ENCODE measurements at places on chromosomes 13 and 19.

DNA sequence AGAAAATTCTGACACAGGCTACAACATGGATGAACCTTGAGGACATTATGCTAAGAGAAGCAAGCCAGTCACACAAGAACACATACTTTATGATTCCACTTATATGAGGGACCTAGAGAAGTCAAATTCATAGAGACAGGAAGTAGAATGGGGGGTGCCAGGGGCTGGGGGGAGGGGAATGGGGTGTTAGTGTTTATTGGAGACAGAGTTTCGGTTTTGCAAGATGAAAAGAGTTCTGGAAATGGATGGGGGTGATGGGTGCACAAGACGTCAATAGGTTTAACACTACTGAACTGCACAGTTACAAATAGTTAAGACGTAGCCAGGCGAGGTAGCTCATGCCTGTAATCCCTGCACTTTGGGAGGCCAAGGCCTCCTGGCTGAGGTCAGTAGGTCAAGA, 3.5 kb upstream of the ZNF787 start:
- DNase-seq = no peak

DNA sequence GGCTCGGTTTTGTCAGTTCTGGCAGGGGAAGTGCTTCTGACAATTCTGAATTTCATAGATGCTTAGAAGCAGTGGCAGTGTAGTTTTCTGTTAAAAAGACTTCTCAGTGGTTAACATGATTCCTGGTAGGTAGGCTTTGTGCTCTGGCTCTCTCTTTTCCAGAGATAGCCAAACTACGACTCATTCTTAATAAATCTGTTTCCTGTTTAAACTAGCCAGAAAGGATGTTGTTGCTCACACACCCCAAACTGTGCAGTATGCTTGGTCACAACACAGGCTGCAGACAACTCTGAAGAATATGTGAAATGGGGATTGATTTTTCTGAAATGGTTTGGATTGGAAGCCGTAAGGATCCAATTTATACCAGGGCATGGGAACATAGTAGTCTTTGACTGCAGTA, 711.5 kb downstream of the PCDH17 start:
- no peak for DNase-seq

DNA sequence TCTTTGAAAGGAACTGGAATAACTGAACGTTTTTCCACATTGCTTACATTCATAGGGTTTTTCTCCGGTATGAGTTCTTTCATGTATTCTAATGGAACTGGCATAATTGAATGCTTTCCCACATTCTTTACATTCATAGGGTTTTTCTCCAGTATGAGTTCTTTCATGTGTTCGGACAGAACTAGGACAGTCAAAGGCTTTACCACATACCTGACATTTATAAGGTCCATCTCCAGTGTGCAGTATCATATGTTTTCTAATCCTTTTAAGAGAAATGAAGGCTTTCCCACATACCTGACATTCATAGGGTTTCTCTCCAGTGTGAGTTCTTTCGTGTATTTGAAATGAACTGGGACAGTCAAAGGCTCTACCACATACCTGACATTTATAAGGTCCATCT, 24.7 kb downstream of the ZNF564 start:
- DNase-seq = no peak

DNA sequence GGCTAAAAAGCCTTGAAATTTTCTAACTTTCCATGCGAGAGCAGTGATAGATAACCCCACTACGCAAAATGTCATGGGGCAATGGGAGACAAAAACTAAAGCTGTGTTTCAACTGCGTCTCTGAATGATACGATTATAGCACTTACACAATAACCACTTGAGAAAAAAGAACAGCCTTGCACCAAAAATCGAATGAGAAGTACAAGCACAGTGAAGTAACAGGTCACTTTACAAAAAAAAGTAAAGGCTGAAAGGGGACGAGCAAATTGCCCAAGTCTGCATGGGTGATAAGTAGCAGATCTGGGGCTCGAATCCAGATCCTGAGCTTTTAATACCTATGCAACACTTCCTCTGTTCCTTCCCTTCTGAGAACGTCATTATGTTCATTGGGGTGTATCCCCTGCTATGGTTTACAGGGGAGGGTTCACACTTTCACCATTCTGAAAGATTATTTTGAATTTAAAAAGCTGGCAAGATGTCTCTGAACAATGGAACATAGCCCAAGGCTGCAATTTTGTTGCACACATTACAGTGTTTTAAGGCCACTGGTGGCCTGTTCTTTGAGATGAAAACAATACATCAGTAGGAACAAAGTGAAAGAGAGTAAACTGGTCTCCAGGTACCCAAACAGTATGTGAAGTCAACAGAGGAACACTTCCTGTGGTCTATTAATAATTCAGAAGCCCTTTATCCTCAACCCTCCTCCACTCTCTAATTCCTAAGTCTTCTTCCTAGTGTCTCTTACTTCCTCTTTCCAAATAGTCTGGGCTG, 3.2 kb downstream of the CPB2 start:
- no peak for DNase-seq

- DNase-seq = no peak
Observed at GRCh38 chr19:12485052-12485416, 418 bp upstream of the ZNF709 start.

GRCh38 chr19:17646441-17646840, 41.7 kb downstream of the UNC13A start:
- DNase-seq = peak; percentile 27

DNA sequence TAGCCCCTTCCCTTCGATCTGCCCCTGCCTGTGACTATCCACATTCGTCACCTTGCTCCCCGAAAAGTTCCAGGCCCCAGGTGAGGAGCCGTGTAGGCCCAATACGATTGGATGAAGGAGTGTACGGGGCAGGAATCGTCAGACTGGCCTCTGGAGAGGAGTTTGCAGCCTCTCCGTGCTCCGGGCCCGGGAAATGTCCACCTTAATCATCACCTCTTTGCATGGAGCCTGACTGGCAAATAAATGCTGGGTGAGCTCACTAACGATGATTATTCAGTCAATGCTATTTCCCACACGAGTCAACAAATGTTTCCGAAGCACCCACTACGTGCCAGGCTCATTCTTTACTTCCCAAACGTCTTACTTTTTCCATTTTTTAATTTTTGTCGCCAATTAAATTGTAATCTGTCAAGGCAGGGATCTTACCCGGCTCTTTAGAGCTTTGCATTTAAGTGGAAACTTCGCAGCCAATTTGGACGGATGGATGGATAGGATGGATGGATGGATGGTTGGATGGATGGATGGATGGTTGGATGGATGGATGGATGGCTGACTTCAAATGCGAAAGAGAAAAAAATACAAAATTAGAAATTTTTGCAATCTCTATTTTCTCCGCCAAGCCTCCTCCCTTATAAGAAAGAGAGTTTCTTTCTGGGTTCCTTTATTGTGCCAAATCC, 45.8 kb downstream of the TGDS start:
- no peak for DNase-seq

DNA sequence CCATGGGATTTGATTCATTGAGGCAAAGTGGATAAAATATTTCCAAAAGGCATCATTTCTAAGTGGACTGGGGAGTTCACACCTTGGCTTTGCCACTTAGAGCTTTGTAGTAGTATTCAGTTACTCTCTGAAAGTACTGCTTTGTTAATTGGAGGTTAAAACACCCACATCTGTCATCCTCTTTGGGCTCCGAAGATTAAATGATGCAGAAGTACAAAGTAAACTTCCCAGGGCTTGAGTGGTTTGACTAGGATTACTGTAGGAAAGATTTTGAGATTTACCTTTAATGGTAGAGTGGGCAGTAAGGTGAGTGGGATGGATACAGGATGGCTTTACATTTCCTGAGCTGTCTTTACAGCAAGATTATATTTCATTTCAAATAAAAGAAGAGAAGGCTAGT, 42.4 kb downstream of the WASF3 start:
- DNase-seq = no peak

DNA sequence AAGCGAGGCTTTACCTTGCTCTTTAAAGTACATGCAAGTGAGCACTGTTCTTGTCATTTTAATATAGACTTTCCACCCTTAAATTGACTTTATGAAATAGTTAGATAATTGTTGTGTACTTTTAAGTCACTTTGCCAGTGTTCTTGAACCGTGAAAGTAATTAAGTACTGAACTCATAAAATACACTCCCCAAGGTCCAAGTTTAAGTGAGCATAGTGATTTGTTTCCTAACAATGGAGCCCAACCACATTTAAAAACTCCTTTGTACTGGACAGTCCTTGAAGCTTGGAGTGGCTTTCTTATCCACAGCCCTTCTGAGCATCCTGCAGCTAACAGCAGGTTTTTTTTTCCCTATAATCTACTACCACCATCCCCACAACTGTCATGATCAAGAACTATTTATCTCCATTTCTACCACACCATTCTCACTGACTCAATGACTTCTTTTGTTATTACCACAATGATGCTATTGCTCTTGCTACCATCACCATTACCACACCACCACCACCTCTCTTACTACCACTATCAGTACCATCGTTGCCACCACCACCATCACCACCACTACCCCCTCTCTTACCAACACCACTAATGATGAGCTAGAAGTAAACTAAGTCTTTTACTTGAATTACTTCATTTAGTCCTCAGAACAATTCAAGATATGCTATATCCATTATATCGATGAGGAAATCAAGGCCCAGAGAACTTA, 452.6 kb downstream of the DIAPH3 start:
- no peak for DNase-seq

DNA sequence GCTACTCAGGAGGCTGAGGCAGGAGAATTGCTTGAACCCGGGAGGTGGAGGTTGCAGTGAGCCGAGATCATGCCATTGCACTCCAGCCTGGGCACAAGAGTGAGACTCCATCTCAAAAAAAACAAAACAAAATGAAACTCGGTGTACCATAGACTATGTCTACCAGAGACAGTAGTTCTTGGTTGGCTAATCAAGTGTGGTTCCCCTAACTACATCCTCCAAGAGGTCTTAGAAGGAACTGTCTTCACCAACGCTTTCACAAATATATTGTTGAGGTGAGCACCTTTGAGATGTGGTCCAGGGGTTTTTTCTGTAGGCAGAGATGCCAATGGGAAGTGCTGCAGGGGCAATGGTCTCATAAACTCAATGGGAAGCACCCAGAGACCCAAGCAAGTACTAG, 48.0 kb downstream of the RFC3 start:
- DNase-seq = peak; percentile 64

DNA sequence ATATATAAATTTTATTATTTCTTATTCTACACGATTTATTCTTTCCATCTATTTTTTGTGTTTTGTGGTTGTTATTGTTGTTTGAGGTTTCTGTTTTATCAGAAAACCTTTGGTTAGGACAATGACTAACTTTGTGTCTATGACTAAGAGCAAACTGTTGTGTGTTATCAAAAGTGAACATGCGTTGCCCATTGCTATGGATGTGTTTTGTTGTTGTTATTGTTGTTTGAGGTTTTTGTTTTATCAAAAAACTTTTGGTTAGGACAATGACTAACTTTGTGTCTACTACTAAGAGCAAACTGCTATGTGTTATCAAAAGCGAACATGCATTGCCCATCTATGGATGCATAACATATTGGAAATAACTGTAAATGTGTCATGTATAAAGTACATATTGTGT, 692.3 kb downstream of the SLITRK1 start:
- no peak for DNase-seq

- no peak for DNase-seq
Observed at GRCh38 chr13:20939662-20940061, 37.1 kb upstream of the XPO4 start.

GRCh38 chr13:49828453-49828852, 36.0 kb upstream of the KPNA3 start:
- no peak for DNase-seq

DNA sequence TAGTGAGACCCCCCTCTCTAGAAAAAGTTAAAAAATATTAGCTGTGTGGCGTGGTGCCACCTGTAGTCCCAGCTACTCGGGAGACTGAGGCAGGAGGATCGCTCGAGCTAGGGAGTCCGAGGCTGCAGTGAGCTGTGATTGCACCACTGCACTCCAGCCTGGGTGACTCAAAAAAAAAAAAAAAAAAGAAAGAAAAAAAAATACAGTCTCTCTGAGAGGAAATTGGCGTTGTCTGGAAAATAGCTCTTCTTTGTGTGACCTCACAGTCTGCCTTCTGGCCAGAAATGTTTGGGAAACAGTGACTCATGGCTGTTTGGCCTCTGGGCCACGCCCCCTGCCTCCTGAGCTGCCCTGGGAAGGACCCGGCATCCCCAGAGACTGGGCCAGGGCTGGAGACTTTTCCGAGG, 10.7 kb downstream of the MARCHF2 start:
- no peak for DNase-seq

DNA sequence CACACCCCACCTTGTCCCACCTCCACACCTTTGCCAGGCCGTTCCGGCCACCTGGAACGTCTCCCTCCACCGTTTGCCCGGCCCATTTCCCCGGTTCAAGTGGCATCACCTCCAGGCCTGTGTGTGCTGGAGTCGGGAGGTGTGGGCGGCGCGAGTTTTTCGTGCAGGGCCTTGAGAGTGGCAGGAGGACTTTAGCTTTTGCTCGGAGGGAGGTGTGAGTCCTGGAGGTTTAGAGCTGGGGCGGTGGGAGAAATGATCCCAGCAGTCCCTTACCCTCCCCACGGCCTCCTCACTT, 4.3 kb upstream of the PALM start:
- DNase-seq = no peak

GRCh38 chr13:112219740-112220139, 152.8 kb downstream of the SOX1 start:
- DNase-seq = no peak

DNA sequence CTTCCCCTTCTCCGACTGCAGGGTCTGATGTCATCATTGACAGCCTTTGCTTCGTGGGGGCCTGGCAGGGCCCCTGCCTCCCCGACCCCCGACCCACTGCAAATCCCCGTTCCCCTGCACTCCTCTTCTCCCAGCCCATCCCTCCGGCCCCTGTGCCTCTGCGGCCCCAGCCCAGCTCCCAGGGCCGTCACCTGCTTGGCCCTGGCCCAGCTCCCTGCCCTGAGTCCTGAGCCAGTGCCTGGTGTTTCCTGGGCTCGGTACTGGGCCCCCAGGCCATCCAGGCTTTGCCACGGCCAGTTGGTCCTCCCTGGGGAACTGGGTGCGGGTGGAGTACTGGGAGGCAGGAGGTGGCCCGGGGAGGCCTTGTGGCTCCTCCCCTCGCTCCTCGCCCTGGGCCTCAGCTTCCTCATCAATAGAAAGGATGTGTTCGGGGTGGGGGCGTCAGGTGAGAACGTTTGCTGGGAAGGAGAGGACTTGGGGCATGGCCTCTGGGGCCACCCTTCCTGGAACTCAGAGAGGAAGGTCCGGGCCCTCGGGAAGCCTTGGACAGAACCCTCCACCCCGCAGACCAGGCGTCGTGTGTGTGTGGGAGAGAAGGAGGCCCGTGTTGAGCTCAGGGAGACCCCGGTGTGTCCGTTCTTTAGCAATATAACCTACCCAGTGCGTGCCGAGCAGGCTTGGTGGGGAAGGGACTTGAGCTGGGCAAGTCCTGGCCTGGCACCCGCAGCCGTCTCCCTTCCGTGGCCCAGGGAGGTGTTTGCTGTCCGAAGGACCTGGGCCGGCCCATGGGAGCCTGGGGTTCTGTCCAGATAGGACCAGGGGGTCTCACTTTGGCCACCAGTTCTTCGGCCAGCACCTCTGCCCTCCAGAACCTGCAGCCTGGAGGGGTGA, 15.9 kb upstream of the CELF5 start:
- DNase-seq = no peak

GRCh38 chr19:48603449-48603848, 3.1 kb upstream of the SPACA4 start:
- no peak for DNase-seq

GRCh38 chr13:75762076-75762937, 126.2 kb downstream of the LMO7 start:
- no peak for DNase-seq

GRCh38 chr19:57473646-57474045, 3.7 kb downstream of the ZNF772 start:
- DNase-seq = no peak

Measured in germinal center (tissue), 1 donor.